ENCODE measurements at places on chromosomes 1 and 21. TPM values are rescaled to one million over a fixed set of nuclear protein-coding genes. Genes with fewer than 3 reads are reported as not detected.

The NEXN gene
- 3.7 TPM for polyA plus RNA-seq

GRCh38 chr1:245550720-245551043 is 395.9 kb downstream of the KIF26B start:
- no peaks in the 10 kb centered on the region for H3K4me1 ChIP-seq
- DNase-seq = no peak
- no peak overlapping the region for H3K27ac ChIP-seq
- no peak overlapping the region for H3K4me3 ChIP-seq
- H3K36me3 ChIP-seq = no peaks in the 10 kb centered on the region

GRCh38 chr1:10559386-10559785 is 84.6 kb downstream of the PEX14 start:
- H3K4me3 ChIP-seq = no peak overlapping the region
- H3K27ac ChIP-seq = no peak overlapping the region
- DNase-seq = no peak
- peaks cover 7% of the 10 kb centered on the region for H3K36me3 ChIP-seq
- no peaks in the 10 kb centered on the region for H3K27me3 ChIP-seq
- peaks cover 8% of the 10 kb centered on the region for H3K4me1 ChIP-seq

The BRINP2 gene
- polyA plus RNA-seq = not detected

DNA sequence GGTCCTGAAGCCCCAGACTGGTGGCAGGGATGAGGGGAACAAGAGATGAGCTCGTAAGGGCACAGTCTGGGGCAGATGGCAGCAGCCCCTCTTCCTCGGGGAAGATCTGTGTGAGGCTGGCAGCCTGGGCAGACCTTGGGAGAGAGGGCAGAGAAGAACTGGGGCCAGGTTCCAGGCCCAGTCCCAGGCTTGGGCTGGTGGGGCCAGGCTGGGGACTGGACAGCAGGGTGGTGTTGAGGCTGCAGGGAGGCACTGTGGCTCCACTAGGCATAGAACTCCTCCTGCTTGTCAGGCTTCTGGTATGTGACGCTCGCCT is 35.7 kb downstream of the SDC3 start:
- no peak overlapping the region for H3K4me3 ChIP-seq
- H3K27ac ChIP-seq = no peak overlapping the region
- no peak for DNase-seq
- peaks cover 25% of the 10 kb centered on the region for H3K27me3 ChIP-seq

The LAPTM5 gene
- 1,816 TPM for polyA plus RNA-seq

- no peak overlapping the region for H3K4me3 ChIP-seq
- H3K27ac ChIP-seq = no peak overlapping the region
- H3K27me3 ChIP-seq = peaks cover 7% of the 10 kb centered on the region
- no peak for DNase-seq
- H3K4me1 ChIP-seq = no peaks in the 10 kb centered on the region
Measured at GRCh38 chr1:237084341-237085077, 42.5 kb downstream of the RYR2 start.

DNA sequence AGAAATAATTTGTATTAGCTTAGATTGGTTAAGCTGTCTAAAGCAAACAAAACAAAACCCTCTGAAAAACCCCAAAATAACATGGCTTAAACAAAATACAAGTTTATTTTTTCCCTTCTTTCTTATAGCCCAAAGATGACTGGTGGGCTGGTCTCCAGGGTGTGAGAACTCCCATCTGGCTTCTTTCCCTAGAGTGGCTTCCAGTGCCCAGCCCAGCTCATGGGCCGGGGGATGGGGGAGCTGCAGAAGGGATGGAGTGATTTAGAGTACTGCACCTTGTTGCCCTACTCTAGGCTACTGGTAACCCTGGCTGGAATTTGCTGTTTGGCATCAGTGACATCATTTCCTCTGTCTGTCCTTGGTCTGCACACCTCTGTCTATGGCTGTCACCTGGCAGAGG is 223.0 kb downstream of the PBX1 start:
- no peak overlapping the region for H3K4me3 ChIP-seq
- no peak overlapping the region for H3K27ac ChIP-seq
- H3K36me3 ChIP-seq = no peaks in the 10 kb centered on the region
- no peak for DNase-seq
- H3K4me1 ChIP-seq = no peaks in the 10 kb centered on the region

DNA sequence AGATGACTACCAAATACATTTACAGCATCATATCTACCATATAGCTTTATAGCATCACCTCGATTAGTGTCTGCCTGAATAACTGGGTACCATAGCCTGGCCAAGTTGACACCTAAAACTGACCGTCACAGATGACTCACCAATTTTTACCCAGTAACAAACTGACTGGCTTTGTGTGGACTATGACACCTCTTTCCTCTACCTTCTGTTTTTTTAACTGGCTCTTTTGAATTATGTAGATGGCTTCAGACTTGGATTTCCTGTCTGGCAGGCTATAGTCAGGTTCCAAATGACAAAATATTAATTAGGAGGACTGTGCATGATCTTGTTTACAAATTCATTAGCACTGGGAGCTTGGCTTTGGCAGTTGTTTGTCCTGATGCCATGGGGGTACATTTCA is 360.3 kb downstream of the TGFB2 start:
- no peak overlapping the region for H3K27ac ChIP-seq
- DNase-seq = no peak
- H3K4me1 ChIP-seq = no peaks in the 10 kb centered on the region
- H3K27me3 ChIP-seq = no peaks in the 10 kb centered on the region

DNA sequence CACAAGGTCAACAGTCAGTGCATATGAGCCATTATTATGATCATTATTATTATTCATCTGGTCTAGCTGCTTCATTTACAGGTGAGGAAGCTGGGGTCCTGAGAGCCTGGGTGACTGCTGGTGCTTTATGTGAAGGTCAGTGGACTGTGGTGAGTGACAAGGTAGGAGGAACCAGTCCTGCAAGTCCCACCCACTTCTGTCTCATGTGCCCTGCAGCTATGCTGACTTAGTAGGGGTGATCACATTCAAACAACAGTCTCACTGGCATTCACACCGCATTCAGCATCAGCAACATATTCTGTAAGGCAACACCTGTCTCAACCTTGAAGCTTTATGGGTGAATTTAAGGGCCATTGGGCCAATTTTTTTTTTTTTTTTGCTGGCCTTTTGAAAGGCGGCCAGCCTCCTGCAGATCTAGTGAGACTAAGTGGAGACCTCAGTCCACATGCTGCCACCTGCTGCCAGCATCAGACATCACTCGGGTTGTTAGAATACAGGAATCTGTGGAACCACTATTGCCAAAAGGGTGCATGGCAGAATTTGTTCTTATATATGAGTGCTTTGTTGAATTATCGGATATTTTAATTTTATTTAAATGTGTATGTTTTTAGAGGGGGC is 59.9 kb upstream of the CACNA1E start:
- H3K36me3 ChIP-seq = peaks cover 18% of the 10 kb centered on the region
- H3K27ac ChIP-seq = no peak overlapping the region
- no peak for DNase-seq
- H3K27me3 ChIP-seq = peaks cover 48% of the 10 kb centered on the region
- no peak overlapping the region for H3K4me3 ChIP-seq
- peaks cover 12% of the 10 kb centered on the region for H3K4me1 ChIP-seq

DNA sequence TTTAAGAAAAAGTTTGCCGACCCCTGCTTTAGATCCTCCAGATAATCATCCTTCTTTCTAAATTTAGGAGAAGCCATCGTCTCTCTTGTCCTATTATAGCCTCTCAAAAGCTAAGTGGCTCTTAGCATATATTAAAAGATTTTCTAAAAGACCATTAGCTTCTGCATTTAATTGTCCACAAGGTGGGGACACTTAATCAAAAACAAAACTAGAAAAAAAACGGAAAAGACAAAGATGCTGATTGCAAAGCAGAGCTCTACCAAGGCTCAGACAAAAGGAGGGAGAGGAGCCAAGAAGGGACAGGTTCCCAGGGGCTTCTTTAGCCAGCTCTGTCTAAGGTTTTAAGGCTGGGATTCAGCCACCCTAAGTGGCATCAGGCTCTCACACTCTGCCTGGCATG is 128.3 kb upstream of the HMGB4 start:
- H3K27me3 ChIP-seq = peaks cover 23% of the 10 kb centered on the region
- no peak overlapping the region for H3K4me3 ChIP-seq
- no peak for DNase-seq
- H3K4me1 ChIP-seq = no peaks in the 10 kb centered on the region
- H3K27ac ChIP-seq = no peak overlapping the region
- H3K36me3 ChIP-seq = no peaks in the 10 kb centered on the region

The S100A8 gene
- polyA plus RNA-seq = 42.7 TPM

DNA sequence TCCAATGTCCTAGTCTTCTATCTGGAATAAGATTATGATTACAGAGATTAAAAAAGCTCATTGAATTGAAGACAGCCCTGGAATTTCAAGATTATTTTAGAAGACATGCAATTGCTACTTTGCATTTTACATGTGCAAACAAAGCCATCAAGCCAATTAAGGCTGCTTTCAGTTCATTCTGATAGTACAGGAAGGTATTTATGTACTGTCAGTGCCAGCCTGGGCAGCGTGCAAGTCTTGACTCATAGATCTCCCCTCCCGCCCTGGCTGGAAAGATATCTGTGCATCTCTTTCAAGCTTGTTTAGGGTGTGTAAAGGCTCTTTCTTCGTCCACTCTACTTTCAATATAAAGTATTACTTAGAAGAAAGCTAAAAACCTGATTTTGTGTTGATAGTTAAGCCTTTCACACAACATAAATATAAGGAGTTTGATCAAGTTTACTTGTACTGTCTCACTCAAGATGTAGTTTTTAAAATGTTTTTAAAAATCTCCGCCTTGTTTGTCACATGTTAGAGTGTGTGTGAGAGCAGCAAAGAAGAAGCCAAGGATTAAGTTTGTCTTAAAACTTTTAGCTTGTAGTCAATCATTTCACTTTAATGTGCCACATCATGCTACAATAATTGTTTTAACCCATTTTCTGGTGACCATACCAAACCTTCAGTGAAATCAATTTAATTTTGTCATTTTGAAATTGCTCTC is 13.6 kb upstream of the LYPLAL1 start:
- H3K27ac ChIP-seq = no peak overlapping the region
- DNase-seq = no peak
- H3K36me3 ChIP-seq = no peaks in the 10 kb centered on the region
- H3K4me1 ChIP-seq = no peaks in the 10 kb centered on the region

- H3K27me3 ChIP-seq = no peaks in the 10 kb centered on the region
- no peak for DNase-seq
- peaks cover 56% of the 10 kb centered on the region for H3K4me1 ChIP-seq
- H3K4me3 ChIP-seq = peak overlapping the region; percentile 97
- H3K36me3 ChIP-seq = peaks cover 12% of the 10 kb centered on the region
- H3K27ac ChIP-seq = peak overlapping the region; percentile 100
Measured at GRCh38 chr1:153944827-153945117, 1.7 kb downstream of the DENND4B start.

The PDE4DIP gene
- polyA plus RNA-seq = 27.0 TPM

The PROK1 gene
- not detected for polyA plus RNA-seq

The SELE gene
- polyA plus RNA-seq = 0.09 TPM

GRCh38 chr1:111615870-111616715 is 3.5 kb upstream of the RAP1A start:
- H3K36me3 ChIP-seq = no peaks in the 10 kb centered on the region
- peak overlapping the region; percentile 51 for H3K4me3 ChIP-seq
- DNase-seq = peak; percentile 78
- H3K27me3 ChIP-seq = no peaks in the 10 kb centered on the region
- H3K4me1 ChIP-seq = peaks cover 57% of the 10 kb centered on the region
- peak overlapping the region; percentile 97 for H3K27ac ChIP-seq

GRCh38 chr1:231040019-231040799 is at the start of gene FAM89A:
Gene FAM89A (minus strand): TSS chr1:231040254. CDS start chr1:231040211, 43 bp downstream.
- peak within 1 kb of the TSS; percentile 90 for H3K4me3 ChIP-seq
- peak; percentile 56 for DNase-seq
- peaks cover 6% of the 10 kb centered on the region for H3K36me3 ChIP-seq
- H3K27ac ChIP-seq = no peak within 1 kb of the TSS
- peaks cover 18% of the 10 kb centered on the region for H3K4me1 ChIP-seq

The RCSD1 gene
- 368 TPM for polyA plus RNA-seq

DNA sequence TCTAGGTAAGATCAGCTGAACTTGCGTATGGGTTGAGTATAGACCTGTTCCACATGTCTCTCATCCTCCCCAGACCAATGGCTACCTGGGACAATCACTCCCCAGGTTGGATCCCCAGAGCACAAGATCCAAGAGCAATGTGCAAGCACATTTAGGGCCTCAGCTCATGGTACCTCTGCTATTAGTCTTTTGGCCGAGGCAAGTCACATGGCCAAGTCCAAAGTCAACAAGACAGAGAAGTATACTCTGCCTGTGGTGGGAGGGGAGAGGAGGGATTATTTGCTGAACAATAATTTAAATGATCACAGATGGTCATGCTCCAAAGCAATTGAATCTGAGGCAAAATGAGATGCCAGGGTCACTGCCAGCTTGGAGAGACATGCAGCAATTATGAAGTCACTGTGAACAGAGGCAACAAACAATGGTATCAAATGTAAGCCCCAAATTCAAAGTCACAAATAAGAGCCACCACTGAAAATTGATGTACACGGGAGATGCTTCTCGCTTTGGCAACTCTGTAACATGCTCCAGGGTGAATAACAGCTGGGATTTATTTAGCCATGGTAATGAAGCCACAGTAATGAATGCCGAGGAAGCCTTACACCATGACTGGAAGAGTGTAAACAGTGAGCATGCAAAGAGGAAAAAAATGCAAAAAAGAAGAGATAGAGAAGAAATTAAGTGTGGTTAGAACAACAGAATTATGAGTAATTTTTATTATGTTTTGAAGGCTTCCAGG is 149.1 kb downstream of the ZNF281 start:
- no peaks in the 10 kb centered on the region for H3K36me3 ChIP-seq
- H3K4me1 ChIP-seq = peaks cover 14% of the 10 kb centered on the region
- H3K27ac ChIP-seq = no peak overlapping the region
- DNase-seq = no peak

GRCh38 chr1:8663915-8664329 is 153.5 kb downstream of the RERE start:
- no peaks in the 10 kb centered on the region for H3K27me3 ChIP-seq
- H3K27ac ChIP-seq = no peak overlapping the region
- H3K4me3 ChIP-seq = no peak overlapping the region
- H3K4me1 ChIP-seq = peaks cover 8% of the 10 kb centered on the region
- peak; percentile 41 for DNase-seq
- no peaks in the 10 kb centered on the region for H3K36me3 ChIP-seq

The KIAA0040 gene
- 149 TPM for polyA plus RNA-seq

GRCh38 chr1:13992489-13993285 is 292.7 kb downstream of the PRDM2 start:
- no peaks in the 10 kb centered on the region for H3K4me1 ChIP-seq
- H3K4me3 ChIP-seq = no peak overlapping the region
- peaks cover 56% of the 10 kb centered on the region for H3K27me3 ChIP-seq
- H3K27ac ChIP-seq = no peak overlapping the region
- DNase-seq = no peak

The MAP3K21 gene
- polyA plus RNA-seq = 1.6 TPM

- no peak for DNase-seq
Measured at GRCh38 chr1:192527950-192528349, 47.6 kb upstream of the RGS1 start.

- peaks cover 26% of the 10 kb centered on the region for H3K4me1 ChIP-seq
- no peaks in the 10 kb centered on the region for H3K27me3 ChIP-seq
- no peak overlapping the region for H3K27ac ChIP-seq
- H3K36me3 ChIP-seq = no peaks in the 10 kb centered on the region
- H3K4me3 ChIP-seq = no peak overlapping the region
- DNase-seq = no peak
Measured at GRCh38 chr1:225448146-225448805, 20.4 kb upstream of the LBR start.

- H3K36me3 ChIP-seq = no peaks in the 10 kb centered on the region
- DNase-seq = no peak
- H3K27ac ChIP-seq = no peak overlapping the region
- peaks cover 6% of the 10 kb centered on the region for H3K27me3 ChIP-seq
- no peaks in the 10 kb centered on the region for H3K4me1 ChIP-seq
Measured at GRCh38 chr1:226609836-226610455, 61.4 kb downstream of the STUM start.

Measured in naive B cell (primary cell).